HCT116 (cell line): ENCODE measurements at places on chromosomes 16 and 17.

- DNase-seq = peak; percentile 16
These were observed 48.6 kb downstream of the CMIP start for GRCh38 chr16:81492965-81493754.

DNA sequence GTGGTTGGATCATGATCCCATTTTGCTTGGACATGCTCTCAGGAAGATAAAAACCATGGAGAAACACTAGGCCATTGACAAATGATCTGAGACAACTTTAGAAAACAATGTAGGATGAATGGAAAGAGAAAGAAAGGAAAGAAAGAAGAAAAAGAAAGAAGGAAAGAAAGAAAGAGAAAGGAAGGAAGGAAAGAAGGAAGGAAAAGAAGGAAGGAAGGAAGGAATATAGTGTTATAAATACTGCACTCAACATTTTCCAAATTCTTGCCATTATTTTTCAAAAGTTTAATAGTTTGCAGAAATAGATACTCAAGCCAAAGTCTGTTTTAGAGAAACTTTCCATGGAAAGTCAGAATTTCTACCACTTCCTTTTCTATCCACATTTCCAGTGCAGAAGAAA is 39.2 kb upstream of the CACNG3 start:
- DNase-seq = no peak

- no peak for DNase-seq
These were observed 47.6 kb downstream of the FZD2 start for GRCh38 chr17:44604768-44605485.

- DNase-seq = no peak
These were observed 568.2 kb downstream of the WWOX start for GRCh38 chr16:78667675-78668074.

GRCh38 chr16:74501484-74502478 is 80.5 kb upstream of the CLEC18B start:
- DNase-seq = no peak

GRCh38 chr17:74008196-74008595 is 195.3 kb upstream of the RPL38 start:
- peak; percentile 16 for DNase-seq

DNA sequence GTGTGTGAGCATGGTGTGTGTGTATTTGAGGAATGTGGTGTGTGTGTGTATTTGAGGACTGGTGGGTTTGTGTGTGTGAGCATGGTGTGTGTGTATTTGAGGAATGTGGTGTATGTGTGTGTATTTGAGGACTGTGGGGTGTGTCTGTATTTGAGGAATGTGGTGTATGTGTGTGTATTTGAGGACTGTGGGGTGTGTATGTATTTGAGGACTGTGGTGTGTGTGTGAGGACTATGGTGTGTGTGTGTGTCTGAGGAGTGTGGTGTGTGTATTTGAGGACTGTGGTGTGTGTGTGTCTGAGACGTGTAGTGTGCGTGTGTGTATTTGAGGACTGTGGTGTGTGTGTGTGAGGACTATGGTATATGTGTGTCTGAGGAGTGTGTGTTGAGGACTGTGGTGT is 18.0 kb upstream of the CACNG1 start:
- DNase-seq = no peak

- peak; percentile 54 for DNase-seq
These were observed 8.2 kb downstream of the CAPN15 start for GRCh38 chr16:535446-536405.

GRCh38 chr16:55756963-55757362 is 75.9 kb downstream of the CES1 start:
- no peak for DNase-seq

DNA sequence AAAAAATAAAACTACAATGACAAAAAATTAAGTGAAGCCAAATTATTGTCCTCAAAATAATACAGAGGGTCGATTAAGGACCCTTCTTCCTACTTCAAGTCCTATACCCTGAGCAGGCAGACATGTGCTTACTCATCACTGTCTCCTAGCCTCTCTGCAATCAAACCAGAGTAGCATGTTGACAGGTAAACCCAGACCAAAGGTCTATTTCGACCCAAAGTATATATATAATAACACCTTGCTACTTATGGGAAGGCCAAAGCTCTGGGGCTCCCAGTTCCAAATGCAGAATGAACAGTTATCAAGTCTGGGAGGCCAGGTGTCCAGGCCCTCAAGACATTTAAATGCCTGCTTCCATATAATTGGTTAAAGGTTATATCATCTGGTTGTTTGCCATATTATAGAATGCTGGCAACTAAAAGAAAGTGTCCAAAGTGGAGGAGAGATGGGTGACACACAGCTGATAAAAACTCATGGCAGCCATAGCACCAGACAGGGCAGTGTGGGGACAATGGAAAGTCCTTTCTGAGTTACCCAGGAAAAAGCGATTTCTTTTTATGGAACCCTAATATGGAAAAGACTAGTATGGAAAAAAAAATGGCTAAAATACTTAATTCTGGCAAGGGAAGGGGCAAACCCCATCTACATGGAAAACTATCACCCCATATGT is 53.6 kb downstream of the N4BP1 start:
- DNase-seq = no peak

GRCh38 chr17:29930409-29931010 is 482 bp upstream of the SSH2 start:
- no peak for DNase-seq

DNA sequence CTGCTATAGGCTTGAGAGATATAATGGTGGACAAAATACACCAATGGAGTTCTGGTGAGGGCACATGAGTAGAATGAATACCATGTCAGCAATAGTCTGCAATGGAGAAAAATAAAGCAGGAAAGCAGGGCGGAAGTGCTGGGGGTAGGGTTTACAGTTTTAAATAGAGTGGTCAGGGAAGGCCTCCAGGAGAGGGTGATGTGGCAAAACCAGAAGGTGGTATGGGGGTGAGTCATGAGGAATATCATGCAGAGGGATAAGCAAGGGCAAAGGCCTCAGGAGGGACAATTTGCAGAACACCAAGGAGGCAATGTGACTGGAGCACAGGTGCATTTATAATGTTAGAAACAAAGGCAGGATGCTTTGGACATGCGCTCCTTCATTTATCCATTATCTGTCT is 102.0 kb downstream of the ITFG1 start:
- peak; percentile 13 for DNase-seq

GRCh38 chr17:44014133-44014436 is 678 bp downstream of the TMEM101 start:
- DNase-seq = no peak

DNA sequence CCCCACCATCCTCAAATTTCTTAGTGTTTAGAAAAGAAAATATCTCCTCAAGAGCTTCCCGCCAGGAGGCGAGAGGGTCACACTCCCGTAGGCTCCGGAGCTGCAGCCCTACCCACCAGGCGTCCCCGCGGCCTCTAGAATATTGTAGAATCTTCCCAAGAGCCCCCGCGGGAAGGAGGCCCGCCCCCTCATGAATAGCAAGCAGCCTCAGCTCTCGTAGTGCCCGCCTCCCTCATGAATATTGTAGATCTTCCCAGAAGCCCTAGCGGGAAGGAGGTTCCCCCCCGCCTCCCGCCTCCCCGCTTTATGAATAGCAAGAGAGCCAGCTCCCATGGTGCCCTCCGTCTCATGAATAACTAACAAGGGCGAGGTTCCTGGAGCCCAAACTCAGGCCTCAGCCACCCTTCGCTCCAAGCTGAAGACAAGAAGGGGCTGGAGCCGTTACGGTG is at the start of gene FBXO47:
FBXO47 (minus strand) TSS at position 114 of the 449 bp plus-strand sequence. CDS start 4,378 bp downstream, outside the sequence.
- DNase-seq = no peak

DNA sequence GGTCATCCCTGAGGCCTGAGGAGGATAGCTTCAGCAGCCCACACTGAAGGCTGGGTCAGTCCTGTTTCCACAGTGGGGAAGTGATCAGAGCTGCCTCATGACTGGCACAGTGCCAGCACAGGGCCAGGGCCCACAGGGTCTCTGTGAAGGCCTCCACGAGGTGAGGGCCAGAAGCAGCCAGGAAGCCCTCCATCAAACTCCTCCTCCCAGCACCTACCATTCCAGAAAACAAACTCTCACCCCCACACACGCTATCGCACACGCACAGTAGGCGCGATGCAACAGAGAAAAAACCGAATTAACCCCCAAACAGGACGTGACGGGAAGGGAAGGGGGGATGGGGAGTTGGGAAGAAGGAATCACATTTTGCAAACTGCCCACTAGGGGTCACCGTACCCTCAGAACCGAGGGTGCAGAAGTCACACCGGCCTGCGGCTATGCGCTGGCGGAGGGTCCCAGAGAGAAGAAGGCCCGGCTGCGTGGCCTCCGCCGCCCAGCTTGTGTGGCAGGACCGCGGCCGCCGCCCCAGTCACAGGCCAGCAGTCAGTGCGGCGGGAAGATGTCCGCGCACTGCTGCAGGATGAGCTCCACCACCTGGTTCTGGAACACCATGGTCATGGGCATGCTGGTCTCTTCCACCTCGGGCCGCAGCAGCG is 37.6 kb downstream of the ARHGAP27 start:
- peak; percentile 45 for DNase-seq

DNA sequence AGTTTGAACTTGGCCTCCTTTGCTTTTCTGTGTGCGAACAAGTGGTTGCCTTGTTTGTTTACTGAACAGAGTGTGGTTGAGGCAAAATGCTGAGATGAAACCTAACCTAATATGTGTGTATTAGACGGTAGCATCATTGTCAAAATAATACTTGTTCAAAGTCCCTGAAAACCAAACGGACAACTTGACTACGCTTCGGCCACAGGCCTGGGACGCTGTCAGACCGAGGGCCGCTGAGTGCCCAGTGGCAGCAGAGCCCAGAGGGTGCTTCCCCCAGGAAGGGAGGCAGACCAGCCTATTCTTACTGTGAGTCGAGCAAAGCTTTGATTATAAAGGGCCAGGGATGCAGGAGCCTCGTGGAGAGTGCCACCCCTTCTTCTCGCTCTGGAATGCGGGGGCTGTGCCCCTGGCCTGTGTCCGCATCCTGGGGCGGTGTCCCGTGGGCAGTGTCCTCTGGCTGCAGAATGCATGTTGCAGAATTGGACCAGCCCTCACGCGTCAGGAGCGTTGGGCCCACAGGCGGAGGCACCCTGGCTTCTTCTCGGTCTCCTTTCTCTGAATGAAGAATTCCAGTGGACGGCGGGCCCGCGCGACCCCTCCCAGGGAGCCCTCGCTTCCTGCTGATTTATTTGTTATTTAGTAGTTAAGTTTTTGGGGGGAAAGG is 5.2 kb downstream of the ACSF3 start:
- DNase-seq = no peak

- no peak for DNase-seq
These were observed 13.2 kb downstream of the TMEM11 start for GRCh38 chr17:21200590-21201297.

DNA sequence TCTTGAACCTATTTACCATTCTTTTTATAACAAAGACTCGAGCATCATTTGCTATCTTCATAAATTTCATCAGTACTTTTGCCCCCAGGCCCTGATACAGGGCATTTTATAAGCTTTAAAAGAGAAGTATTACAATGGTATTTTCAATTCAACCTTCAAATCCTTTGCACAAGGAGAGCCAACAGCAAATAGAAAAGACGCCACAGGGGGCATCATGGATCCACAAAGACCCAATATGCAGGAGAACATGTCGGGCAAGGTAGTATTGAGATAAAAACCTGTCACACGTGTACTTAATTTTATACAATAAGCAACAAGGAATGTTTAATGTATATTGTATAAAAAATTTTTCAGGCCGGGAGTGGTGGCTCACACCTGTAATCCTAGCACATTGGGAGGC is 10.2 kb downstream of the MAP3K14 start:
- no peak for DNase-seq

DNA sequence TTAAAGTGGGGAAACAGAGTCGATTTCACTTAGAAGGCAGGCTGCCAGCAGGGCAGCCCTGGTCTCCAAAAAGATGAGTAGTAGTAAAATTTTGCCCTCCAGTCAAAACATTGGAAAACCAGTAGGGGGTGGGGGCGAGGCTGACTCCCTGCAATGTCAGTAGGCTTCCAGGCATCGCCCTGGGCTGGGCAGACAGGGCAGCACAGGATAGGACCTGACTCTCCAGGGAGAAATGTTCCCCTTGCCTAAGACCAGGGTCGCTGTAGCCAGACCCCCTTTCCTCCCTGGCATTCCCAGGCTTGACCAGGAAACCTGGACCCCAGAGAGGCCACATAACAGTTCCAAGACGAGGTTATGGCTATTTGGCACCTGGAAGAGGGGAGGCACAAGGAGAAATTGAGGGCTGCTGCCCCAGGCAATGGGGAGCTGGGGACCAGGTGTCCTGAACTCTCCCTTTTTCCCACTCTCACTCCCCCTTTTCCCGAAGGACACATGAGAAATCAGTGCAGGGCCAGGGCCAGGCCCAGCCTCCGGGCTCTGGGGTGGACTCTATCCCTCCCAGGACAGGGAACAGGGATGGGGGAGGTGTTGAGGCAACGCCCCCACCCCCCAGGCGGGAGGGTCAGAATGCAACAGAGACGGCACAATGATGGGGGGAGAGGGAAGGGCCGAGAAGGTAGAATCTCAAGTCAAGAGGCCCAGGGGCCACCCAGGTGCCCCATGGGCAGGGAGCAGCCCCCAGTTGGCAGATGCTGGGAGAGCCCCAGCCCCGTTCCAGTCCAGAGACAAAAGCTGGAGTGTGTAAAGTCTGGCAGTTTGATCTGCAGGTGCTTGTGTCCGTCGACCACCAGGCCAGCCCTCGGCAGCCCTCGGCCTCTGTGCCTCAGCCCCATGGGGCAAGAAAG is 4.5 kb upstream of the SAMD14 start:
- DNase-seq = no peak

- no peak for DNase-seq
These were observed 11.7 kb downstream of the CACNG1 start for GRCh38 chr17:67055811-67056745.

DNA sequence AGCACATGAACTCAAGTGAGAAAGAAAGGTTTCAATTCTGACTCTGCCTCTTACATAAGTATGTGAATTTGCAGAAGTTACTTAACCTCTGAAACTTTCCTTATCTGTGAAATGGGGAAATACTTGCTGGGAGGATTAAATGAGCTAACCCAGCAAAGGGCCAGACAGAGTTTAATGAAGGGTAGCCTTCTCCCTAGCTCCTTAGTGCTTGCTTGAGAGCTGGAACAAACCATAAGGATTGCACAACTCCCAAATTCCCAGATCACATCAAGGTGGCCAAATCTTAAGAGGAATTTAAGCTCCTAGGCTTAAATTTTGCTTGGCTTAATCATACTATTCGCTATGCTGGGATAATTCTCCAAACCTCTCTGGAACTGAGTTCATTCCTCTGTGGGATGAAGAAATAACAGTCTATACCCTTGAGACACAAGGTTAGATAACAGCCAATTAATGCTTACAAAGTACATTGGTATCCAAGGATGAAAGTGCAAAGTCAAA is 11.8 kb upstream of the WSB1 start:
- no peak for DNase-seq

- DNase-seq = no peak
These were observed 254.8 kb downstream of the FOXL1 start for GRCh38 chr16:86833136-86833535.

DNA sequence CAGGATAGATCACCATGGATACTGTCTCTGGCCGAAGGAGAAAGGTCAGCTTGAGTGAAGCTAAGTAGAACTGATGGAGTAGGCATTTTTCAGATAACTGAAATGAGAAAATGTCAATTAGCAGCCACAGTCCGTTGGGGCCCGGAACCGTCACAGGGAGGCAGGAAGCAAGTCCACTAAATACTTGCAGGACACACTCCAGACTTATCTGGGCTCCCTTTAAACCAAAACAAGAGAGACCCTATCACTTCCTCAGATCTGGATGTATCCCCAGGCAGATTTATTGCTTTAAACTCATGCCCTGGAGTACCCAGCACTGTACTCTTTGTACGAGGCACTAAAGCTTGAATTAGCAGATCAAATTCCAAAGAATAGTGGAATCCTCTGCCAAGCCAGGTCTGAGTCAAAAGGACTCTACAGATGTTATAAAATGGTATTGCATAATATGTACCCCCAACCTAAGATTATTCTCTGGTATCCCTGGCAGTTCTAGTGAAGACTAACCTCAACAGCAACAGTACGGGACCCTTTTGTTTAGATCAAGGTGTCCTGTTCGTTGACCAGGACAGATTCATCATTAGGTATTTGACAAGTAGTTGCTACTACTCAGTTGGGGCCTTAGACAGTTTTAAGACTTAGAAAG is 8.1 kb downstream of the ZP2 start:
- no peak for DNase-seq
